ENCODE measurements at places on chromosomes 6 and 20.

DNA sequence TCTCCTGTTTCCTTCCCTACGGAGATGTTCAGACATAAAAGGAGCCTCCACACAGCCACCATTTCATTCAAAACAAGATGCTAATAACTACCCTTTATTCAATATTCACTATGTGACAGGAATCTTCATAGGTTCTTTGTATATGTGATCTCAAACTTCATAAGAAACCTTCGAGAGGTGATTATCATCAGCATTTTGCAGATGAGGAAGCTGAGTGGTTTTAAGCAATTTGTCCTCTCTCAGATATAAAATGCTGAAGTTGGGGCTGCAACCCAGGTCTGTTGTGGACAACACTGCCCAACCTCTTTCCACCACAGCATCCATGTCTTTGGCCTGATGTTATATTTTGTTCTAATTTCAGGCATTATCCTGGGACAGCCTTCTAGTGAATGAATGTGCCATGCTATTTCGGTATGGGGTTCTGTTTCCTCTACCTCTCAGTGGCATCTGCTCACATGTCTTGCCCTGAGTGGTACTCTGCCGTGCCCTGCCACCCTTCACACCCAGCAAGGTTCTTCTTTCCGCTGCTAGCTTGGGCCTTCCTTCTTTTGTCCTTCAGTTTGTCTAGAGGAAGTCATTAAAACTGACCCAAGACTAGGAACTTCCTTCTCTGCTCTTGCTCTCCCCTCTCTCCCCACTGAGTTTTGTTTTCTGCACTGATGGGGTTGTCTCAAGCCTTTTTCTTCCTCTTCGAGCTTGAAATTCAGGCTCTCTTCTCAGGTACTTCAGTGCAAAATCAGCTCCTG is 300.9 kb upstream of the PRDM1 start:
- DNase-seq, result no peak

GRCh38 chr6:64160486-64160885 is 524.9 kb downstream of the PHF3 start:
- DNase-seq, result no peak

DNA sequence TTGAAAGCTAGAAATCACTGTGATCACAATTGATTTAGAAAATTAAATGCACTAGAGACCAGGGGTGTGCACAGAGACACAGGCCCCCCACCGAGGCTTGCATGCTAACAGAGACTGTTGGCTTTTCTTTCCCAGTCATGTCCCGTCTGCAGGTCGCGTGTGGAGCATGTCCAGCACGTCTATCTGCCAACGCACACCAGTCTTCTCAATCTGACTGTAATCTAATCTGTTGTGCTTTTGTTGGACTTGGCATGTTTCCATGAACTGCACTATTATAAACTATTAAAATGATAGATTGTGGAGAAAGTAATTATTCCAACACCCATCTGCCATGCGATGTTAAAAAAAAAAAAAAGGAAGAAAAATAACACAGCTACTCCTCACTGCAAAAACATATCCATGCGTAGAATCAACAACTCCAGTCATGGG is 17.7 kb downstream of the MYLIP start:
- DNase-seq, result no peak

- no peak for DNase-seq
Measured at GRCh38 chr20:47860049-47860830, 75.0 kb upstream of the SULF2 start.

GRCh38 chr20:42204109-42204660 is 586.0 kb upstream of the CHD6 start:
- no peak for DNase-seq

- no peak for DNase-seq
Measured at GRCh38 chr6:1716868-1717267, 107.2 kb downstream of the FOXC1 start.

GRCh38 chr6:148109732-148110131 is 232.9 kb upstream of the SASH1 start:
- no peak for DNase-seq

- no peak for DNase-seq
Measured at GRCh38 chr20:11697055-11697454, 220.6 kb upstream of the BTBD3 start.

DNA sequence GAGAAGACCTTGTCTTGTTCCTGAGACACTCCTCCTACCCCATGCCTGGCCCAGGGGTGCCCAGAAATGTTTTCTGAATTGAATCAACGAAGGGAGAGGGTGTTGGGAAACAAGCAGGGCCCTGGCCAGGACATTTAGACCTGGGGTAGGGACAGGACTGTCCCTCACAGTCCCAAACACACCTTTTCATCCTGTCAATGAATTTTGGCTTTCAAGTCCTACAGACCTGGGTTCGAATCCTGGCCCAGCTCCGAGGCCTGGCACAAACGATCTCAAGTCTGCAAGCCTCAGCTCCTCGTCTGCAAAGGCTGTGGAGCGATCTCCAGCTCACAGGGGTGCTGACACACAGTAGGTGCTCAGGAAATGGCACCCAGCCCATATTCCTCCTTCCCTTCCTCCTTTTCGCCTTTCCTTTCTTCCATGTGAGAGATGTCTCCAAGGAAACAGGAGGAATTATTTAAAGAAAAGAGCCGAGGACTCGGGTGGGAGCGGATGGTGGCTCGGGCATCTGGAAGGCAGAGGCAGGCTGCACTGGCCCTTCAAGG is 7.3 kb upstream of the DLGAP4 start:
- no peak for DNase-seq

GRCh38 chr6:24720131-24720603 is 1.2 kb upstream of the C6orf62 start:
- no peak for DNase-seq

DNA sequence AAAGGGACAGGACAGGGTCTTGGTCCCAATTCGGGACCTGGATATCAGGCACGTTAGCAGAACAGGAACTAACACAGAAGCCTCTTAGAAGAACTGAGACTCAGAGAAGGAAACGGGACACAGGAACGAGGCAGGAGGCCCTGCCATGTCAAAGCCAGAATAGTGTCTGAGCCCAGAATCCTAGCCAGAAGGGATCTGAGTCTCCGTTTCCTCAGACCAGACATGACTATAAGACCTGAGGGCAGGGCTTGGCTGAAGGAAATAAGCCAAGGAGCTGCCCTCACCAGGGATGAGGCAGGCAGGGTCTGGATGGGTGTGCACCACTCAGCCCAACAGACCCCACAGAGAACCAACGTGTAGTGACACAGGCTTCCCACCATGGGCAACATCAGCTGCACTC is 40.3 kb downstream of the TRERF1 start:
- no peak for DNase-seq

- no peak for DNase-seq
Measured at GRCh38 chr6:133835901-133836300, 53.0 kb upstream of the TCF21 start.

DNA sequence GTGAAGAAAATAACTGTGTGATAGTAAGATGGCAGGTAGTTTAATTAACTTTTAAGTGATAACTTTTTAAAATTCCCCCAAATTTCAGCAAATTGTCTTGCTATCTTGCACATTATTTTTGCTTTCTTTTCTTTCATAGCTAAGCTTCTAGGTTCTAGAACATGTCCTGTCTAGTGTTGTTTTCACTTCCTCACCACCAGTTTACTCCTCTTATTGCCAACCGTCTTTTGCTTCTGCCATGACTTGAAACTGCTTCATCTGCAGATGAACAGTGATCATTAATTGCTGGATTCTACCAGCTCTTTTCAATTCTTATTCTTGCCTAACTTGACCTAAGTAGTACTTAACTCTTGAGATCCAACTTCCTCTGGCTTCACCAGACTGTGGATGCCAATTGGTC is 137.8 kb downstream of the CENPW start:
- DNase-seq, result no peak

DNA sequence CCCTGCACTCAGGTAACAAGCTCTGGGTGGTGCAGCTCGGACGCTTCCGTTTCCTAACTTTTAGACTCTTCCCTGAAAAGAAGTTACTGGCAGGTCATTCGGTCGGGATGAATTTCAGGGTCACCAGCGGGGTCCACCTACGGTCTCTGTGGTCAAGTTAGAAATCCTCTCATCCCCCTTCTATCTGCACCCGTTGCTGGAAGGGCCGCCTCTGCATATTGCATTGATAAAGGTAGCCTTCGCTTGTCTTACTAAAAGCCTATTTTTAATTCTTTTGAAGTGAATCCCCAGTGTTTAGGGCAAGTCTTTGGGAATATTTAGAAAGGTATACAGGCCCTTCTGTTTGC is 47.3 kb downstream of the LRRN4 start:
- DNase-seq, result no peak

GRCh38 chr6:90195094-90195829 is 101.4 kb downstream of the BACH2 start:
- no peak for DNase-seq
